ENCODE measurements at places on chromosomes 11 and 22.

DNA sequence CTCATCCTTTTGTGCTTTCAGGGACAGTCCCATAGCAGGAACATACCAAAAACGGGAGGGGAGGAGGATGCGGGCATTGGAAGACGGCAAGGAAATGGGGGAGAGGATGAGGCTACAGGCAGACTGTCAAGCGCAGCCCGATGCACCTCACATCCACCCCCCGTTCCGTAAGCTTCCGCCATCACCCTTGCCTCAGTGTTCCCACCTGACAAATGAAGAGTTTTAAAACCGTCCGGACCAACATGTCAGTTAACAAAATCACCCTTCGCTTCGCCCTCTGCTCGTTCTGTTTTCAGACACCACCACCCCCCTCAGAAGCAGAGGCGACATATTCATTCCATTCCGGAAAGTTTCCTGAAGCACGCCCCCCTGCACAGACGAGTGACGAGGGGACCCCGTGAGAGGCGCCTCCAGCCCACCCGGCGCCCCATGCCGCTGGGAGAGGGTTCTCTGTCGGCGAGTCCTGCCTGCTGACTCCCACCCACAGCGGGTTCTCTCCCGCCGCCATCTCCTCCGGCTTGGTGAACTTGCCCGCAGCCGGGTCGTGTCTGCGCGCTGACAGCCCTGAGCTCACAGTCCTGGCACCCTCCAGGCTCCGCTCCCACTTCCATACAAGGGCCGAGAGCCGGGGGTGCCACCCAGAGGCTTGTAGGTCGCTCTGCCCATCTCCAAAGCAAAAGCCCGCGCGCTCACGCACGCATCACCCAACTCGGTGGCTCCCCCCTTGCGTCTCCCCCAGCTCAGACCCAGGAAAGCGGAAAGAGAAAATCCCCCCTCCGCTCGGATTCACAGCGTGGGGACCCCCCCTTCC is 1.5 kb downstream of the IGSF9B start:
- DNase-seq, result no peak

DNA sequence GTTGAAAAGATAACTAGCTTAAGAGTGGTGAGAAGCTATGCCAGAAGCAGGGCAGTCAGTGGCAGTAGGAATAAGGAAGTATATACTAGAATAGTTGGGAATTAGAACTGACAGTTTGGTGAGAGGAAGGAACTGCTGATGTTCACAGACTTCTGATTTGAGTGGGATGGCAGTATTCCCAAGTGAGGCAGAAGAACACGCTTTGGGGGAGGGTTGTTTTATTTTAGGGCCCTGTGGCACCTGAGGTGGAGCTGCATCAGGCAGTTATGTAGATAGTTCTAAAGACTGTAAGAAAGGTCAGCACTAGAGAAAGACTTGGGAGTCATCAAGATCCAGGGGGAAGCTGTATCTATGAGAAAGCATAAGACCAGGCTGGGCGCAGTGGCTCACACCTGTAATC is 66.3 kb upstream of the TNRC6B start:
- no peak for DNase-seq

DNA sequence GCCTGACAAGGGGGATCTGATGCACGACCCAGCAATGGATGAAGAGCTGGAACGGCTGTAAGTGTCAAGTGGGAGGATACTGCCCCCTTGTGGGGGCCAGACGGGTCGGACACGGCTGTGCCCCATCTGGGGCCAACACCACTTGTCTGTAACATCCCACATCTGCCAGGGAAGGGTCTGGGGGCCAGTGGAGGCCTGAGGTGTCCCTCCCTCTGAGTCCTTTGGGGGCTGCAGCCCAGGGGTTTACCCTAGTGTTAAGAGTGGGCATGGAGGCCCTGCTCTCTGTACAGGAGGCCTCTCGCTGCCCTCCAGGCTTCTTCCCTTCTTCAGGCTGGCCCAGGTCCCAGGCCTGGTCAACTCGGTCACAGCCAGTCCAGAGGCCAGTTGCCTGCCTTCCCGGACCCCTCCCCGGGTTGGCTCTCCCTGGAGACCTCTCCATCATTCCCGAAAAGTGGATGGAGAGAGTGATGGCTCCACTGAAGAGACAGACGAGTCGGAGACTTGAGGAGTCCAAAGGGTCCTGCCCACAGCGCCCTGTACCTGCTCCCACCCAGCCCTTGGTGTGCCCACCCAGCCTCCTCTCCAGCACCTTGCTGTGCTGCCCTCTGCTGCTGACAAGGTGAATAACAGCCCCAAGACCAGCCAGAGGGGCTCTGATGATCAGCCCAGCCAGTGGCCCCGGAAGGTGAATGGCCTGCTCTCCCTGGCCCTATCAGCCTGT is 15.4 kb downstream of the ARFGAP2 start:
- DNase-seq, result peak; percentile 70

DNA sequence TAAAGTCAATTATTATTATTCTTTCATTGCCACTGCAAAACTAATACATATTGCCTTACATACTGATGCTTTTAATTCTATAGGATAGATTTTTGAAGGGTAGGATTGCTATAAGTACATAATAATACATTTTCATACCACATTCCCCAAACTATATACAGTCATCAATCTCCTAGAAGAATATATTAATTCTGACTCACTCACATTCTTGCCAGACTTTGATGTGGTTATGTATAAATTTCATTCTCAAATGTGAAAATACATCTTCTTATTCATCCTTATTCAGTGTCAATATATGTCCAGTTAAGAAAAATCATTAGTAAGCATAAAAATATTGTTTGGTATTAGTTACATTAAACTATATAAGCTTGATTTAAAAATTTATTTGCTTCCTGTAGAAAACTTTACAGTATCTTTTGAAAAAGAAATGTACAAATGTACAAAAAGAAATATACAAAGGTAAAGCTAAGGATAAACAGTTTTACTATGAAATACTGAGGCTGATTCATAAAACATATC is 458.8 kb upstream of the CNTN5 start:
- no peak for DNase-seq

GRCh38 chr11:8287703-8288102 is 24.0 kb upstream of the LMO1 start:
- DNase-seq, result no peak

- no peak for DNase-seq
Observed at GRCh38 chr11:93034031-93034722, 64.7 kb downstream of the MTNR1B start.

- no peak for DNase-seq
Observed at GRCh38 chr11:17298302-17298701, 21.8 kb downstream of the NUCB2 start.

DNA sequence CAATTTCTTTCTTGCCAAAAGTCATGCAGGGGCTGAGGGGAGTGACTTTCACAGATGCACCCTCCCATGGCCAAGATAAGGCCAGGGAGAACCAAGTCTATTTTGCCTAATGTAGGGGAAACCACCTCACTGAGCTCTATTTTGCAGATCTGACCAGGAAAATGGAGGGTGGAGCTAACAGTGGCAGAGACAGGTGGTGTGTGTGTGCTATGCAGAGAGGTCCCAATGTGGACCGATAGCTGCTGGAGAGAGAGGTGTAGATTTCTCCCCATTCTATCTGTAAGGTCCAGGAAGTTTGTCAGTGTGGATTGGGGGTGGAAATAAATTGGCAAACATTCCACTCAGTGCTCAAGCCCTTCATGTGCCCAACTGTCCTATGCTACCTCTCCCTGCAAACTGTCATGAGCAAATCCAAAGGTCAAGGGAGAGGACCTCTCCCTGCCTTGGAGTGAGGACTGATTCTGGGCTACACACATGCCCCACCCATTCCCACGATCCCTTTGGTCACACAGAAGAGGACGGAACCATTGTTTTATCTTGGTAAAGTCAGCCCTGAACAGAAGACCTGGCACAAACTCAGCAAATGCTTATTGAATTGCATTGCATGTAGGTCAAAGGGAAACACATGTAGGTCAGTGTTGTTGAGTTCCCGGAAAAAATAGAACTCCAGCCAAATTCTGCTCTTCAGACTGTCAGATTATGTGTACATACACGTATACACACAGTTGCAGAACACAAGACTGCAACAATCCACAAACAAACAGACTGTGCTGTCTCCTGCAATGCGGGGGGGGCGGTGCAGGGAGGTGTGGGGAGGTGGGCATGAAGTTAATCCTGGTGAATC is 65.9 kb downstream of the C11orf58 start:
- DNase-seq, result no peak

GRCh38 chr11:27002838-27003237 is 8.9 kb downstream of the FIBIN start:
- DNase-seq, result no peak

DNA sequence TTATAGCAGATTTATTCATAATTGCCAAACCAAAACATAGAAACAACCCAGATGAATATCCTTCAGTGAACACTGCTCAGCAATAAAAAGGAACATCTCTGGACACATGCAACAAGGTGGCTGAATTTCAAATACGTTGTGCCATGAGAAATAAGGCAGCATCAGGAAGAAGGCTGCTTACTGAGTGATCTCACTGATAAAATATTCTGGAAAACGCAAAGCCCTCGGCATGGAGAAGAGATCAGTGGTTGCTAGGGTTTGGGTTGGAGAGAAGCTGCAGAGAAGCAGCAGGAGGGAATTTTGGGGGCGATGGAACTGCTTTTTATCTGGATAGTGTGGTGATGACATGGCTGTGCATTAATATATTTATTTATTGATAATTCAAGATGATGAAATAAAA is 11.0 kb upstream of the SHANK2 start:
- peak; percentile 59 for DNase-seq

GRCh38 chr11:67662835-67663531 is 11.4 kb downstream of the ALDH3B2 start:
- no peak for DNase-seq

GRCh38 chr11:70079691-70080090 is 1.6 kb downstream of the ANO1 start:
- no peak for DNase-seq

DNA sequence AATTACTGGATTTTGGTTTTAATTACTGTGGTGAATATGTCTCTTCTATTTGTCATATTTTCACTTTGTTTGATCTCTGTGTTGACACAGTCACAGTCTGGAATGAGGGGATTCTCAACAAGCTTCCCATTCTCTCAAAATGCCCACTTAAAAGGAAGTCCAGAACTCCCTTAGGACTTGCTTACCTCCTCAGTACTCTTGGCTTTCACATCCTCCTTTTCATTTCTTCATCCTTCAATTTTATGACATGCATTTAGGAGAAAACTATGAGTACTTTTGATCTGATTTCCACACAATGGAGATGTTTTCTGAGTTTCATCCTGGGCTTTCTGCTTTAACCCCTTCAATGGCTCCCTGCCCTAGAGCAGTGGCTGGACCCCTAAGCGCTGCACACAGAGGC is 49.3 kb upstream of the FLI1 start:
- no peak for DNase-seq

DNA sequence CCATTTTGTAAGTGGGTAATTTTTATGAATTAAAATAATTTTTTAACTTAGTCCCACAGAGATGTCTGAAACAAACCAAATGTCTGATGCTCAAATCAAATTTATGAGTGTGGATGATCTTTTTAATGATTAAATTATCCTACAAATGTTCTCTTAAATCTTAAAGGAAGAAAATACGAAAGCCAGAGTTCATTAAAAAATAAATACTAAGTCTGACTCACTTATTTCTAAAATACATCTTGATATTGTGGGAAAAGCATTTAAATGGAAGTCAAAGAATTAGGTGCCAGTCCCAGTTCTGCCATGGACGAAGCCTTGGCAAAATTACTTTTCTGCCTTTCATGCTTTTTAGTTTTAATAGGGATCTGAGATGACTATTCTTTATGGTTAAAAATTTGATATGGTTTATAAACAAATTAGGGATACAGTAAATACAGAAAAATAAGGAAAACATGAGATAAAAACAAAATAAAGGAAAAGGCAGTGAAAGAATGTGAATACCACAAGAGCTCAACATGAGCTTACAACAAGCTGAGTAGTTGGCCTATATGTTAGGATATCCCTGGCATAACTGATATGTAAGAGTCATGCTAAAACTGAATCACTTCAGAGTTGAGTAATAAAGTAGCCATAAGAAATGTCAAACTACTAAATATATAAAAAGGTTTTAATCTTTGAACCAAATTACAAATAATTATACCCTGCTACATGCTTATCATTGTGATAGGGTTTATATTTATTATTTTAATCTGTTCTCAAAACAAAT is 9.2 kb downstream of the CCDC34 start:
- peak; percentile 25 for DNase-seq

- no peak for DNase-seq
Observed at GRCh38 chr11:41281131-41281742, 178.2 kb downstream of the LRRC4C start.

DNA sequence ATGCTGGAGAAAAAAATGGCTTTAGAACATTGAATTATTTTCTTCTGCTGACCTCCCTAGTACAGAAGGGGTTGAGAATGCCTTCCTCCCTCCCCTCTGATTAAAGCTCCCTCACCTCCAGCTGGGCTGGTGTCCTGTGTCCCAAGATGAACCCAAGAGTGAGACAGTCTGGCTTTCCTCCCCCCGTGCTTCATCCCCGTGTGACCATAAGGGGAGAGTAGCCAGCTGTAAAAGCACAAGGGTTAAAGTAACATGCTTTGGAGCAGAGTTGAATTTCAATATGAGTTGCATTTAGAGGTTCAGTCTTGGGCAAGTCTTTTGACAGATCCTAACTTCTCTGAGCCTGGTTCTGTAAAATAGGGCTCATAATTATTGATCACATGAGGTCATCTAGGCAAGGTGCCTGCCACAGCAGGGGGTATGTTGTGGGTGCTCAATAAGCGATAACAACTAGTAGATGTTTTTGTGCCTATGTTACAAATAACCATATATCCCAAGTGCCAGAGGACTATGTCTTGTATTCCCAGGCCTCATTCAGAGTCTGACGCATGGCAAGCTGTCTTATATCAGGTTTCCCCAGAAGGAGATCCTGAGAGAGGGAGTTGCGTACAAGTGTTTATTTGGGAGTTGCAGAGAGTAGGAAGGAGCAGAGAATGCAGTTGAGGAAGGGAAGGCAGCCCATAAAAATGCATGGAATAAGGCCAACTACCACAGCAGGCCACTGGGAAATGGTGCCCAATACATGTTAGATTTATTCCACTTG is 4.1 kb downstream of the PRG2 start:
- DNase-seq, result no peak

- DNase-seq, result no peak
Observed at GRCh38 chr11:26483108-26483507, 89.0 kb downstream of the MUC15 start.

GRCh38 chr11:83727251-83727650 is 441.1 kb upstream of the CCDC90B start:
- no peak for DNase-seq

- DNase-seq, result no peak
Observed at GRCh38 chr11:5301846-5302245, at the start of gene OR51B4. Gene OR51B4 (minus strand): TSS chr11:5301946. CDS start chr11:5301946, 0 bp downstream.

DNA sequence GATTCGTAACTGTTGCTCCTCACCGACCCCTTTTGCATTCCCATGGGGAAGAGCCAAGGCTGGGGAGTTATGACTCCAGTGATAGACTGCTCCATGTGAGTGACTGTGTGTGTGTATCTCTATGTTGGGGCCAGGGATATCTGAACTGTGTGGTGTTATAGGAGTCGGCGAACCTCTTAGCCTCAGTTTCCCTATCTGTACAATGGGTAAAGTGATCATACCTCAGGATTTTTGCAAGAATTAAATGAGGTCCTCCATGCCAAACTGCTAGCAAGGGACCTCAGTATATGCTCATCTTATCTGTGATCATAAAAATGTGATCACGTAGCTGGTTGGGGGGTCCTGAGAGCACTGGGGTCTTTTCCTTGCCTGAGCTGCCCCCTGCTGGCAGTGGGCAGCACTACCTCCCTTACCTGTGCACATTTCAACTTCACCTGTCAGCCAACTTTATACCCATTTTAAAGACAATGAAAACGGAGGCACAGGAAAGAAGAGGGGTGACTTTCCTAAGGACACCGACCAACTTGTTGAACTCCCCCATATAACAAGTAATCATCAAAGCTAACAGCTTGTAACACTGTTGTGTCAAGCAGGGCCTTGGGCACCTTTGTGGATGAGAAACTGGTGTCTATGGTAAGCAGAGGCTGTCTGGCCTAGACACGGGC is 1.4 kb upstream of the DPP3 start:
- no peak for DNase-seq

All from EL (cell line).